ENCODE measurements at places on chromosomes 12 and 14.

DNA sequence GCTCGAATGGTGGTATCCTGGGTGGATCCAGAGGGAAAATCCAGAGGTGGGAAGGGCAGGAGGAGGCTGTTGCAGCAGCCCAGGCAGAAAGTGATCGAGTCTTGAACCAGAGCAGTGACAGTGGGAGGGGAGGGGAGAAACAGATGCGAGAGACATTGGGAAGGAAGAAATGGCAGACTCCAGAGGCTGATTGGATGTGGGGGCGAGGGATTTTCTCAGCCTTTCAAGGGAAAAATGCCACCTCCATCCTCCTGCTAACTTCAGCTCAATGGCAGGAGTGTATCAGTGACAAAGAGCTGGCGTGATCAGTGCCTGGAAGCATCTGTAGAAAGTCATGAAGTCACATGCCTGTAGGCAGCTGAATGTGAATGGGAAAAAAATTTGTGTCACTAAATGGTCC is 38.6 kb upstream of the NRXN3 start:
- no peak for DNase-seq

DNA sequence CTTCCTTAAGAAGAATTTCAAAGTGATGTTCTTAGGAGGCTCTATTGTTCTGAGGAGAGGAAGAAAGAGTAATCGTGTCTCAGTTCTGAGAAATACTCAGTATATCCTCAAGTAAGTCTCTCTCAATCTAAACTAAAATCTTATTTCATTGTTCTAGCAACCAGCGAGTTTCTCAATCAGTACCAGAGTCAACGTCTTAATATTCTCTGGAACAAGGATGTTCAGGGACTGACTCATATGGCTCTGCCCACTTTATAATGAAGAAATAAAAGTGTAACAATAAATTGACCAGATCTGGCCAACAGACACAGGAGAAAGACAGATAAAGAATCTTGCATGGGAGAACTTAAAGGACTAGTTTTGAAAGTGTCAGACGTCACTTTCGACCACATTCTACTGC is 469.8 kb upstream of the FLRT2 start:
- no peak for DNase-seq

GRCh38 chr14:85576218-85576617 is 46.3 kb downstream of the FLRT2 start:
- no peak for DNase-seq

GRCh38 chr12:49912345-49913255 is 8.9 kb upstream of the FAIM2 start:
- DNase-seq: no peak

DNA sequence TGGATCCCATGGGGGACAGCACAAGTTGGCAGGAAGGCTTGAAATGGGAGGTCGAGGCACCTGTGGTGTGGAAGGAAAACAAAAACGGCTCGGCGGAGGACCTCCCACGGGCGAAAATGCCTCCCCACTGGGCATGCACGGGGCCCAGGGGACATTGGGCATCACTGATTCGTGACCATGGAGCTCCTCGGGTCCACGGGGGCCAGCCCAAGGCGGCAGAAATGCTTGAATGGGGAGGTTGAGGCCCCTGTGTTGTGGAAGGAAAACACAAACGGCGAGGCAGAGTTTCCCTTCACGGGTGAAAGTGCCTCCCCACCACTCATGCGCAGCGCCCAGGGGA is 376.0 kb downstream of the ALG10 start:
- DNase-seq: no peak

- DNase-seq: no peak
These were observed 4.4 kb upstream of the YY1 start for GRCh38 chr14:100234511-100234910.

DNA sequence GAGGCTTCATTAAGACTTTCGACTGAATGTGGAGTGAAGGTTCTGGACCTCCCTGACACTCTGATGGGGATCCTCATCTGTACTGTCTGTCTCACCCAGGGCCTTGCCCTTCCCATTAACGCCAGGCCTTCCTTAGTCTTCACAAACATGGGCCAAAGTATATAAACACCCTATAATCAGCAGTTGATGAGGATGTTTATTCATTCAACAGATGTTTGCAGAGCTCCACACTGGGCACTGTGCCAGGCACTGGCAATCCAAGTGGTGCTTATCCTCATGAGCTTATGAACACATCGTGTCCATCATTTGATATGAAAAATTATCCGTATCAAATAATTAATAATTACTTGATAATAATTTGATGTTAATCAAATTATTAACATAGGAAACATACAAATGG is 454.4 kb downstream of the FUT8 start:
- DNase-seq: no peak

- DNase-seq: no peak
These were observed 1.0 kb downstream of the PPP1R36 start for GRCh38 chr14:64550621-64551333.

GRCh38 chr12:24705741-24706358 is 243.1 kb downstream of the BCAT1 start:
- no peak for DNase-seq

GRCh38 chr12:119713551-119714031 is 45.7 kb downstream of the PRKAB1 start:
- no peak for DNase-seq

GRCh38 chr12:115323223-115323905 is 639.4 kb upstream of the TBX3 start:
- DNase-seq: no peak

DNA sequence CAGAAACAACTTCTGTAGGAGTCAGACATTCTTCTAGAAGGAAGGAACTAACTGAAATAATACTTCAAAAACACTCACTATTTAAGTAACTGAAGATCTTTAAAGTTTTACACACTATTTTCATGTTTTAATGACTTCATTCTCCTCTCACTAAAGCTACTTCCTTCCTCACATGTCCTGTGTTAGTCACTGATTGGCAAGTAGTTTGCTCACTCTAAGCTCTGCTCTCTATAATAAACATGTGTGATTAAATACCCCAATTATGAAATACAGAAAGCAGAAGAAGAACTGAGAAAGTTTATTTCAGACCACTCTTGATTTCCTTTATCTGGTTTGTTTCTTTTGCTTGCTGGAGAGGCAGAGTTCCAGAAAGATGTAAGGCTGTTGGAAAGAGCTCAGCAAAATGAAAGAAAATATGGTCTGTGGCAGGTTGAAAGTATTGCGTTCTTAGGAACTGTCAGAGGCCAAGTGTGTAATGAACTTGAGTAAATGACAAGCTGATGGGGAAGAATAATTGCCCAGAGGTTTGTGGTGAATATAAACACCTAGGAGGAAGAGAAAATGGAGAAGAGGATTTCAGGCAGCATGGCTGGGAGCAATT is 522.0 kb upstream of the SEL1L start:
- DNase-seq: no peak

- DNase-seq: no peak
These were observed 22.3 kb upstream of the PLXNC1 start for GRCh38 chr12:94126067-94126466.
